Activated naive CD4-positive, alpha-beta T cell treated with anti-CD3 and anti-CD28 coated beads, Interleukin-2, amount 50 U/mL, for 16 hours (primary cell): ENCODE measurements at places on chromosomes 3 and 15.

DNA sequence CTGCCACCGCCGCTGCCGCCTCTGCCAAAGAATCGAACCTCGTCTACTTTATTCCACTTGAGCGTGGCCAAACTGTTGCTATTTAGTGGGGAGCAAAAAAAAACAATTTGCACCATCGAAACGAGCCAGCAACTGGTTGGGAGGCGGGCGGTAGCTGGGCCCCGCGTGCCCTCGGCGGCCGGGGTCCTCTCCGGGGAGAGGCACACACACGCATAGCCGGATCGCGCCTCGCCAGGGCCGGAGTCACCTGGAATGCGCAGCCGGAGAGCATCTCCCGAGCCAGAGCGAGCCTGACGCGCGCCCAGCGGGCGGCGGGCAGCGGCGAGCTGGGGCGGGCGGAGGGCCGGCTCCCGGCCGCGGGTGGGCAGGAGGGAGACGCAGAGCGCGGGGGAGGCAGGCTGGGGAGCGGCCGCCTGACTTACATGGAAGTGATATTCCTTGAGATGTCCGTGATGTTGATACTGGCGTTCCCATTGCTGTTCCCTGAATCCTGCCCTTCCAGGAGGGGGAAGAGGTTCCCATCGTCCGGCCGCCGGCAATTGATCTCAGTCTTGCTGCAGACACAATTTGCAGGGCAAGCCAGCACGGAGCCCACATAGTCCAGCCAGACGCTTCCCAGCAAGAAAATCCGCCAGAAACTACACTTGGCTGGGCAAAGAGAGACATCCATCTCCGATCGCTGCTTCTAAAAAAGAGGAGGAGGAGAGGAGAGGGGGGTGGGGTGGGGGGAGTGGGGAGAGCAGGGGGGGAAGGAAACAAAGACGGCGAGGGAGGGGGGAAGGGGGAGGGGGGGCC is 858 bp downstream of the NTRK3 start:
- DNase-seq: no peak

DNA sequence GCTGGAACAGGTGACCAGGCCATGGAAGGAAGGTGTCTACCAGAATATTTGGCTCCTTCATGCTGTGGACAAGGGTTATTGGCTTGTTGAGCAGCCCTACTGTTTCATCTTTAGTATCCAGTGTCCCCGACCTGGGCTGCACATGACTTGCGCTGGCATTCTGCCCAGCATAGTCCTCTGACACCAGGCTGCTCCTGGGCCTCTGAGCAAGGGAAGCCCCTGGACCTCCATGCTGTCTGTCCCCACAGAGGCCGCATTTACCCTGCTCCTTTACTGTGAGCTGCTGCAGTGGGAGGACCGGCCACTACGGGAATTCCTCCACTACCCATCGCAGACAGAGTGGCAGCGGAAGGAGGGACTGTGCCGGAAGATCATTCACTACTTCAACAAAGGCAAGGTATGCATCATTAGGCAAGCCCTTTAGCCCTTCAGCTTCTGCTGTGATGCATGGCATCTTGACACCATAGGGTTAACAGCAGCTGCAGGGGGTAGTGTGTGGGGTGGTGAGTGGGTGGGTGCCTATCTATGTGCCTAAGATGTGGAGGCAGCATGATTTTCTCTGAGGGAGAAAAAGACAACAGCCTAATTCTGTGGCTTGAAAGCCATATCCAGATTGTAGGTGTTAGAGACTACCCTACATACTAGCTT is 44.0 kb upstream of the MANF start:
- no peak for DNase-seq

GRCh38 chr3:13843351-13843750 is 36.5 kb downstream of the WNT7A start:
- no peak for DNase-seq

GRCh38 chr3:126956866-126957650 is 25.9 kb upstream of the PLXNA1 start:
- DNase-seq: no peak

- DNase-seq: peak; percentile 54
Measured at GRCh38 chr3:9352917-9353752, 9.7 kb upstream of the THUMPD3 start.

DNA sequence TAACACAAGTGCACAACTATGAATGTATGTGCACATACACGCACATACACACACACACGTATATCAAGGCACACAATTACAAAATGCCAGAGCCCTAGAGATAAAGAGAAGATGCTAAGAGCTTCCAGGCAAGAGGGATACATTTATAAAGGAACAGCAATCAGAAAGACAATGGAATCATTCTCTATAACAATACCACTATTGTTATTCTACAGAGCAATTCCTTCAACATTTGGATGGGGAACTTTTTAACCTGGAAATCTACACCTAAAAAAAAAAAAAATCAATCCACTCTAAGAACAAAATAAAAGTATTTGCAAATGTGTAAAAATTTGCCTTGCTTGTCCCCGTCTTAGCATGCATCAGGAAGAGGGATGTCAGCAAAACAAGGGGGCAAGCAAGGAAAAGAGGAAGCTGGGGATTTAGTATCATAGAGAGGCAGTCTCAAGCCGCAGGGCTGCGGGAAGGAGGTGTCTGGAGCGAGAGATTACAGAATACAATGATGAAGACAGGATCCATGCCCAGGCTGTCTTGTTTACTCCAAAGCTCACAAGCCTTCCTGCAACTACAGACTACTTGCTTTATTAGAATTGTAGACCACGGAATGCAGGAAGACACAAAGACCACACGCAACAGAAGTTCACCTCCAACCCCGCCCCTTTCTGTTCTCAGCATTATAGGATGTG is 220.2 kb downstream of the NTRK3 start:
- DNase-seq: no peak

- no peak for DNase-seq
Measured at GRCh38 chr3:96200897-96201296, 613.5 kb upstream of the EPHA6 start.

DNA sequence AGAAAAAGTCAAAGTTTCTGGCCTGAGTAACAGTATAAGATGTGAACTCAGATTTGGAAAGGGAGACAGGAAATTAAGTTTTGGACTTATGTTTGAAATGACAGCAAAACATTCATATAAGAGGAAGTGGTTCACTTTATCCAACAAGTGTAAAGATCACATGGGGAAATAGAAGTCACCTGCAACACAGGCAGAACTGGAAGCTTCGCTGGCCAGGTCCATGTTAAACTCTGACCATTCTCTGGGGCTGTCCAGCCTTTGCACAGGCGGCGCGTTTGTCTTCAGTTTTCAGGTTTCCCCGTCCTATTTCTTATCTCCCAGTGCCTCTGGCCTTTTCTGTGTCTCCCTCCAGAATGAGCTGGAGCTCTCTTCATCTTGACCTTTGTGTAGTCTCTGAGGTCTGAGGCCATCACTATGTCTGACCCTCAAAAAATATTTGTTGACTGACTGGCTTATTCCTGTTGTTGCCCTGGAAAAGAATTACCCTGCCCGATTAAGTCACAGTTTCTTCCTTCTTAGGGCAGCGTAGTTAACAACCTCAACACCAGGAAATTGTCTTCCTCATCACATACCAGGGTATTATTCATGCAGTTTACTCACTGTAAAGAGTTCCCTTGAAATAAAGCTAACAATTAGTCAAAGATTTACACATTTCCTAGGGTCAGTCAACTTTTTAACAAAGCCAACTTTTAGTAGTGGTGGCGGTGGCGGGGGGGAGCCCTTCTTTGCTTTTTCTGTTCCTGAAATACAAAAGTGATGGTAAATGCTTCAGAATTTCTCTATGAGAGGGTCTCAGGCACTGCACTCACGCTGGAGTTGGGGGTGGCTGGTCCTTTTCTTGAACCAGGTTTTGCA is 959 bp upstream of the RASA2 start:
- peak; percentile 24 for DNase-seq

DNA sequence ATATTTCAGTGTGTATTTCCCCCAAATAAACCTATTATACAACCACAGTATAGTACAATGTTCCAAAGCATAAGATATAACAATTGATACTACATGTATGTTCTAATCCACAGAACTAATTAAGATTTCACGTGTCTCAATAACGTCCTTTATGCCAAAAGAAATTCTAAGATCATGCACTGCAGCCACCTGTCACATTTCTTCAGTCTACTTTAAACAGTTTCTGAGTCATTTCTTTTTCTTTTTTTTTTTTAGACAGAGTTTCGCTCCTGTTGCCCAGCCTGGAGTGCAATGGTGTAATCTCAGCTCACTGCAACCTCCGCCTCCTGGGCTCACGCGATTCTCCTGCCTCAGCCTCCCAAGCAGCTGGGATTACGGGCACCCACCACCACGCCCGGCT is 190.2 kb downstream of the STAG1 start:
- DNase-seq: no peak

DNA sequence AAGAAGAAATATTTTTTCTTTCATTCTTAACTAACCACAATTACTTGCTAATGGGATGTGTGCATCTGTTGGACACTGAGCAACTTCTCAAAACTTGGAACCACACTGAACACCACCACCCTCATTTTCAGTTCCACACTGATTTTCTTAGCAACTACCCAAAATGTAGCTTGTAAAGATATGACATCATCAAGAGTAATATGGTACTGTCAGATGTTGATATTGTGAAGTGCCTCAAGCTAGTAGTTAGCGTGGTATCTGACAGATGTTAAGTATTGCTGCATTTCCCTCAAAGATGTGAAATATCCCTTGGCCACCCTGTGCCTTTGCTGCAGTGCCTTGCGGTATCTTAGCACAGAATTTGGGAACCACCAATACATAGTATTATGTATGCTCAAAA is 9.3 kb downstream of the RFTN1 start:
- no peak for DNase-seq

- no peak for DNase-seq
Measured at GRCh38 chr3:128423525-128424147, 43.1 kb downstream of the DNAJB8 start.

DNA sequence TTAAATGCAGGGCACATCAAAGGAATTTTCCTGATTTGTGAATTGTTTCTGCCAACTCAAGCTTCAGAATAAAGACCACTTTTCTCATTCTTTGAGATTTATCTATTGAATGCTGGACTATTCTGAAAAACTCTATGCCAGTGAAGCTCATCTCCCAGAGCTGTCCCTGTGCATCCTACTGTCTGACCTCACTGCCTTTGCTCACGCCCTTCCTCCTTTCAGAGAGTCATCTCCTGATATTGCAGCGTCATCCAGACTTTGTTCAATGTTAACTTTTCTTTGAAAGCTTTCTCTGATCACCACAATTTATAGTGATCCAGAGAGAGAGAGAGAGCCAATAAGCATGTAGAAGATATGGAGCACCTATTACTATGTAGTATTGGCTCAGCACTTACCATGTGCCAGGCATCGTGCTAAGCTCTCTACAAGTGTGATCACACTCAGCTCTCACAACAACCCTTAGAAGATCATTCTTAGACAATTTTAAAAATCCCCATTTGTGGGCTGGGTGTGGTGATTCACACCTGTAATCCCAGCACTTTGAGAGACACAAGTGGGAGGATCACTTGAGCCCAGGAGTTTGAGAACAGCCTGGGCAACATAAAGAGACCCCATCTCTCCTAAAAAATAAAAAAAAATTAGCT is 30.2 kb upstream of the TLE3 start:
- no peak for DNase-seq

GRCh38 chr15:67444100-67444499 is 76.8 kb upstream of the C15orf61 start:
- DNase-seq: no peak

DNA sequence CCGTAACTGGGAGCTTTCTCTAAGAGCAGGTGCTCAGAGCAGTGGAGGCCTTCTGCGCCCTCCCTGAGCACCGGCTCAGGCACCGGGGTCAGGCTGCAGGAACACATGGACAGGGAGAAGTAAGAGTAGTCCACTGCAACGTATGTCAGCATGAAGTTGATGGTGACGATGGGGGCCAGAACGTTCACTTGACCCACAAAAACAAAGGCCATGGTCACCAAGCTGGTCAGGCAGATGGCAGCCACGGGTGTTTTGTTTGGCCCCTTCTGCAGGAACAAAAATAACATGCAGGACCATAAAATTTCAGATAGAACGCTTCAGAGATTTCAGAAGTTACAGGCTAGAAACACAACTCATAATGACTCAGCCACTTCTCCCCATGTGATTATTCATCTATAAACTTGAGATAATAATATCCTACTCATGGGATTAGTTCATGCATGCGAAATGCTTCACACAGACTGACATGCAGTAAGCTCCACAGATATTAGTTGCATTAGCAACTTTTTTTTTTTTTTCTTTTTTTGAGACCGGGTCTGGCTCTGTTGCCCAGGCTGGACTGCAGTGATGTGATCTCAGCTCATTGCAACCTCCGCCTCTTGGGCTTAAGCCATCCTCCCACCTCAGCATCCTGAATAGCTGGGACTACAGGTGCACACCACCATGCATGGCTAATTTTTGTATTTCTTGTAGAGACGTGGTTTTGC is 52.2 kb upstream of the HEG1 start:
- DNase-seq: no peak

- DNase-seq: no peak
Measured at GRCh38 chr3:179454887-179455286, 3.6 kb upstream of the GNB4 start.

GRCh38 chr3:12054245-12054644 is 50.1 kb downstream of the SYN2 start:
- no peak for DNase-seq

- DNase-seq: no peak
Measured at GRCh38 chr3:170753421-170754310, 116.3 kb downstream of the RPL22L1 start.

DNA sequence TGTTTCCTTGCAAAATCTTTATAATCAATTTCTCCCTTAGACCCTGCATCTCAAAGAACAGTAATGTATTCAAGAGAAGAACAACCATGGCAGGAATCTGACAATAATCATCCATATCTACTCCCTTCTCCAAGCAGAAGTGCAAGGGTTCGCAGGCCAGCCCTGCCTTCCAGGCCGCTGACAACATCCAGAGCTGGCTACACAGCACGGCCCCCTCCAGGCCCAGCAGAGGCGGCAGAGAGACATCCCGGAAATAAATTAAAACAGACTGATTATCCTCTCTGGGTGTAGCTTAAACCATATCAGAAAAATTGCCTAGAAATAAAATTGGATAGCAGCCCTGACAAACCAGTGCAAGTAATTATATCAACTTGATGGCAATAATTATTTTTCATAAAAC is 223.3 kb downstream of the FAM43A start:
- no peak for DNase-seq

GRCh38 chr3:44309500-44309899 is 29.1 kb upstream of the TCAIM start:
- DNase-seq: no peak

DNA sequence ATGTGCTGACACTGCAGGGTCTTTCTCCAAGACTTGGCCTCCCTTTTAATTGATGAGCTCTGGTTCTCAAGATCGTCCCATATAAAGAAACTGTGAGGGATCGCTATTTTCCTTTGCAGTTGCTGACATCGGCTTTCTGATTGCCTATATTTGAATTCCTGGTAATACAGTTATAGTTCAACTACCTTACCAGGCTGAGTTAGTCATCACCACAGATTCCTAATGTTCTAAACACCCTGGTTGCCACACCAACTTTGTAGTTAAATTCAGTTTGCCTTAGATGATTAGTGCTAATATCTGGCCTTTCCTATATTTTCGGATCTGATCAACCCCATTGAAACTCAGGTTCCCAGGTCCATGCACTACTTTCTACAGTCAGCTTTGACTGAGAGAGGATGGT is 125.0 kb downstream of the GMNC start:
- no peak for DNase-seq
